ENCODE measurements at places on chromosomes 3 and 15.

DNA sequence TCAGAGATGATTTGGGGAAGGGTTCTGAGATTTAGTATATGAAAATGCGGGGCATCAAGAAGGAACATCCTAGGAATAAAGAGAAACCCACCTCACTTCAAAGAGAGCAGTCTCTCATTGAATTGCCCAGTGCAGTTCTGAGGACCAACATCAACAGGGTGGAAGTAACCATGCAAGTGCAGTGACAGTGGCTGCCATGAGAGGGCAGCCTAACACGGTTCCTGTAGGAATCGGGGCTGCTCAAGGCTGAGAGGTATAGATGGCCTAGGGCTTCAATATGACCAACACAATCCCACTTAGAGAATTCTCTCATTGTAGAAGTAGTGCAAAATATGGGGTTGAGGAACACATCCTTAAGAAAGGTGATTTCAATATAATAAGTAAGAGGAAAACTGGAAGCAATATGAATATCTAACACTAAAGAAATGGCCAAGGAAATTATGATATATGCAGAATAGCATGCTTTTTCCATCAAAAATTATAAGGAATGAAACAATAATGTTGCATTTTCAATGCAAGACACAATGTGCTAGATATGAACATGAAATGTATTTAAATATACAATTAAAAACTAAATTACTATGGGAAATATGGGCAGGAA is 51.1 kb upstream of the ARRDC4 start:
- peak; percentile 10 for DNase-seq

DNA sequence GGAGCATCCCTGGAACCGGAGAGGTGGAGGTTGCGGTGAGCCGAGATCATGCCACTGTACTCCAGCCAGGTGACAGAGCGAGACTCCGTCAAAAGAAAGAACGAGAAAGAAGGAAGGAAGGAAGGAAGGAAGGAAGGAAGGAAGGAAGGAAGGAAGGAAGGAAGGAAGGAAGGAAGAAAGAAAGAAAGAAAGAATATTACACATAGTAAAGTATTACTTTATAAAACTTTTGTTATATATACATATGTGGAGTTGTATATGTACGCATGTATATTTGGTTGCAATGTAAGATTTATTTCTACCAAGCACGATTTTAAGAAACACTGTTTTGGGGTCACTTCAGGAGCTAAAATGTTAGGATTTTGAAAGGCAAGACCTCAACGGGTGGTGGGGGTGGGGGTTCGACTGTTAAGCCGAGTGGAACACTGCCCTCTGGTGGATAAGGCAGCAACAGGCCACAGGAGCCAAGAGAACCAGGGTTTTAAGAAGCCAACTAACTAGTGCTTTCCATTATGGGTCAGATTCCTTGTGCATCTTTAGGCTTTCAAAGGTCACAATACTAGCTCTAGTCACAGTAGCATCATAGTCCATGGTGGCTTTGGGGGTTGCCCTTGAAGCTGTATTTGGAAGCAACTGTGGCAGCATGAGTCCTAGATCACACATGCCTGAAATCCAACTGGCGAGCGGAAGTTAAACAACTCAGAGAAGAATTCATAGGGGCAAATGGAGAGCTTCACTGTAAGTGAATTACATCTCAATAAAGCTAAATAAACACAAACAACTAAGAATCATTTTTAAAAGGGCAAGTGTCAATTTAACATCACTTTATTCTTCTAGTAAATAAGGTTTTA is 22.5 kb downstream of the GLB1 start:
- DNase-seq, result peak; percentile 63

DNA sequence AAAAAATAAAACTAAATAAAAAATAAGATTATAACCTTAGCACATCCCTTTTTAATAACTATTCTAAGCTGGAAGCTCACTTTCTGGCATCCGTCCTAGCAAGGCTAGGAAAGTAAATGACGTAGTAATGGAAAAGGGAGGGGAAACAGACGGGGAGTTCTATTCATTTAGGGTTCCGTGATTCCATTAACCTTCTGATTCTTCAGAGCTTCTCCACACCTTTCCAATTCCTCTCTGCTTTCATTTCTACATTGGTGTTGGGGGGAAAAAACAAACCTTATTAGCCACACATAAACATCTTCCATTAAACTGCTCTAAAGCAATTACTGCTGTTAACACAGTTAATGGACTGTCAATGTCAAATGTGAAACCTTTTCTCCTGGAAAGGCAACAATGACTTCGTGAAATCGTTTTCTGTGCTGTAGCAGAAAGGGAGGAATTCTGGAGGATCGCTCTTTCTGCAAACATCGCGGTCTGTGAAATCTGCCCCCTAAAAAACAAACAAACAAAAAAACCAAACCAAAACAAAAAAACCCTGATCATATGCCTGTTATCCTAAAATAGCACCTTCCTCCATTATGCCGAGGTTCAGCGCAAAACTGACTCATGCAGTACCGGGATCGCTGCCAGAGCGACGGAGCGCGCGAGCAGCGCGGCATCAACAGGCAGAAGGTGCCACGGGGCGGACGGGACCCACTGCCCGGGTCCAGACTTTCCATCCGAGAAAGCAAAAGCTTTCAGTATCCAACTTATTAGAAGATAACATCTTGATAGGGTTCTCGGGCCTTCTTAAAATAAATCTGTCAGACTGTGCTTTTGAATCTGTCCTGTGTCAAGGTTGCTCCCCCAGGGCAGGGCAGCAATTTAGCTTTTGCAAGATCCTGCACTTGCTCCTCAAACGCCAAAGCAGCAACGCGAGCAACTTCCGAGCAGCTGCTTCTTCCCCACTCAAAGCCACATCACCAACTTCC is 156.2 kb downstream of the FGF12 start:
- DNase-seq, result no peak

DNA sequence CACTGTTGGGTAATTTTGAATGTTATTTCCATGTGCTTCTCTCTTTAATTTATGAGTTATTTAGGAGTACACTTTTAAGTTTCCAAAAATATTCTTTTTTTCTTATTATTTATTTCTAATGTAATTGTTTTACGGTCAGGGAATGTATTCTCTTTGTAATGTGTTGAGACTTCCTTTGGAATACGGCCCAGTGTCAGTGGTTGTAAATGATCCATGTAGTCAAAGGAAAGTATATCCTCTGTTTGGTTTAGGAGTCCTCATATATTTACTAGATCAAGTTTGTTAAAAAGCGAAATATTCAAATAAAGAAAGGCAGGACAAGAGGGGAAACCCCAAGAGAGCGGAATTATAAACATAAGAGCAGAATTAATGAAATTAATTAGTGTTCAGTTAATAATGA is 49.0 kb upstream of the ADGRG7 start:
- no peak for DNase-seq

- no peak for DNase-seq
Observed at GRCh38 chr15:40554161-40554525, 10.7 kb downstream of the CCDC32 start.

- DNase-seq, result no peak
Observed at GRCh38 chr15:49898575-49899283, 220.3 kb downstream of the ATP8B4 start.

DNA sequence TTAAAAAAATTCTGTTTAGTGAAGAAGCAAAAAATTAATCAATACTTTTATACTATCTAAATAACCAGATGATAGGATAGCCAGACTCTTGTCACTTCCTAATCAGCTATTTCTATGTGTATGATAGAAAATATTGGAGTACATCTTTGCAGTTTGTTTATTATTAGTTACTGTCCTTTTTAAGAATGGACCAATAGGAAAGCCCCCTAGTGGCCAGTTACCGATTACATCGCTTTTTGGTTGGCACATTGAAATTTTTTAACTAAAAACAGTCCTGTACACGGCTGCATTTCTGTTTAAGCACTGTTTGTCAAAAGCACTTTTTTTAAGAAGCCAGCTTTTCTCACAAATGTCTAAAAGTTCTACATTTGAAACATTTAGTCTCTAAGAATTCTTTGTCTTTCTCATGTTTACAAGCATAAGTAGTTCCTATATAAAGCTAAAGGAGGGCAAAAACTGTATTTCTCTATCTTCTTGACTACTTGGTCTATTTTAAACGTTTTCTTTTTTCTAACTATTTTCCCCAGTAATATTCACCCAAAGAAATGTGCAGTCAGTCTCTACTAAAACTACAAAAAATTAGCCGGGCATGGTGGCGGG is 253.2 kb upstream of the LRTM1 start:
- DNase-seq, result no peak

All from stimulated activated CD4-positive, alpha-beta T cell treated with anti-CD3 and anti-CD28 coated beads, Interleukin-1b, Interleukin-23, amount 100 ng/mL, for 24 hours (primary cell).